ENCODE measurements at places on chromosomes 3 and 15. TPM values are rescaled to one million over a fixed set of nuclear protein-coding genes. Genes with fewer than 3 reads are reported as not detected.

Gene C15orf61
- 2.9 TPM for total RNA-seq

Gene PTPN23
- total RNA-seq, result 53.5 TPM

Gene LRRC3B
- total RNA-seq, result 3.0 TPM

DNA sequence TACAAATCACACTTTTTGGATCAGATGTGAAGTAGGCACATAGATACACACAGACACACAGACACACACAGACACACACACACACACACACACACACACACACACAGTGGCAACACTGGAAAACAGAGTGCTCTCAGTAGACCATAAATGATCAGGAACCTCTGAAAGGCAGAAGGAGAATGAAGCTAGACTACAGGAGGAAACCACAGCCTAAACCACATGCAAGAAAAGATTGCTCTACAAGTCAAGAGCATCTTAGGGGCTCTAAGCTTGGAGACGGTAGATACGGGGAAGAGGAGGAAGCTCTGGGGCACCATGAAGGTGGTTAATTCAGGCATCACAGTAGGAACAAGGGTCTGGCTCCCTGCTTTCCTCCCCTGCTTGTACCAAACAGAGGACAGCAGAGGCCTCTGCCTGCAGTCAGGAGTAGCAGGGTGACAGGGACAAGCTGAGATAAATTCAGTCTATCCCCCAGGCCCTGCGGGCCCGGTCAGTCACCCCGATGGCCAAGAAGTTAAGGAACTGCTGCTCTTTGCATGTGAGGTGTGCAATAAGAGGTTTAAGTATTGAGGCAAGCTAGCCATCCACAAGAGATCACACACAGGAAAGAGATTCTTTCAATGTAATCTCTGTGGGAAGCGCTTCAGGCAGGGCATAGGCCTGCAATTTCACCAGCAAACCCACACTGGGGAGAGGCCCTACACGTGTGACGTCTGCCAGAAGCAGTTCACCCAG, 23.5 kb upstream of the ARPIN start:
- H3K4me1 ChIP-seq, result no peaks in the 10 kb centered on the region
- H3K27me3 ChIP-seq, result no peaks in the 10 kb centered on the region
- no peak overlapping the region for H3K27ac ChIP-seq
- no peaks in the 10 kb centered on the region for H3K36me3 ChIP-seq
- no peak overlapping the region for H3K4me3 ChIP-seq
- no peak for DNase-seq

GRCh38 chr3:134369231-134369741, 5.0 kb downstream of the AMOTL2 start:
- peaks cover 59% of the 10 kb centered on the region for H3K4me1 ChIP-seq
- no peaks in the 10 kb centered on the region for H3K27me3 ChIP-seq
- H3K27ac ChIP-seq, result peak overlapping the region; percentile 9
- DNase-seq, result no peak

GRCh38 chr3:10164546-10165393, at the start of gene IRAK2:
Gene IRAK2 (plus strand): TSS chr3:10164919. CDS start chr3:10164955, 36 bp downstream.
- peak within 1 kb of the TSS; percentile 69 for H3K4me3 ChIP-seq
- H3K27me3 ChIP-seq, result peaks cover 13% of the 10 kb centered on the region
- peaks cover 16% of the 10 kb centered on the region for H3K36me3 ChIP-seq
- H3K27ac ChIP-seq, result no peak within 1 kb of the TSS
- no peaks in the 10 kb centered on the region for H3K4me1 ChIP-seq

GRCh38 chr3:29099296-29099695, 181.6 kb upstream of the RBMS3 start:
- no peaks in the 10 kb centered on the region for H3K4me1 ChIP-seq
- H3K36me3 ChIP-seq, result 0 out of 2 replicates have a peak, but pooled peaks cover 3% of the 10 kb centered on the region
- H3K4me3 ChIP-seq, result no peak overlapping the region

GRCh38 chr3:188404701-188405100, 250.7 kb downstream of the LPP start:
- H3K4me3 ChIP-seq, result no peak overlapping the region
- no peaks in the 10 kb centered on the region for H3K36me3 ChIP-seq
- no peak for DNase-seq
- H3K27me3 ChIP-seq, result no peaks in the 10 kb centered on the region
